ENCODE measurements at places on chromosomes 13 and 19. TPM values are rescaled to one million over a fixed set of nuclear protein-coding genes. Genes with fewer than 3 reads are reported as not detected.

The SCEL gene
- total RNA-seq, result 109 TPM

The EDDM13 gene
- 1.1 TPM for total RNA-seq

The ZNF135 gene
- total RNA-seq, result 4.1 TPM

- H3K27ac ChIP-seq, result no peak overlapping the region
- H3K27me3 ChIP-seq, result no peaks in the 10 kb centered on the region
- no peaks in the 10 kb centered on the region for H3K4me1 ChIP-seq
- no peak for DNase-seq
Observed at GRCh38 chr13:18978447-18978846, 203.2 kb downstream of the TUBA3C start.

DNA sequence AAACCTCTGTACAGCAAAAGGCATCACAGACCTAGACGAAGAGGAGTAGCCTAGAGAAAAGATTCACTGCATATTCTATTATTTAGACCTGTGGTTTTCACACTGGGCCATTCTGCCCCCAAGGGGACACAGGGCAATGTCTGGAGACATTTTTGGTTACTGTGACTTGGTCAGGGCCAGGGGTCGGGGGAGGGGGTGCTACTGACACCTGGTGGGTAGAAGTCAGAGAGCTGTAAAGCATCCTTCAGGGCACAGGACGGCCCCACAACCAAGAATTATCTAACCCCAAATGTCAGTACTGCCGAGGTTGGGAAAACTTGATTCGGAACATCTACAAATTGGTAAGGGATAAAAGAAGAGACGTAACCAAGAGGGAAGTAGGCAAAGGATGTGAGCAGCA, 11.3 kb downstream of the ELAVL1 start:
- H3K27ac ChIP-seq, result peak overlapping the region; percentile 48
- no peak overlapping the region for H3K4me3 ChIP-seq
- H3K4me1 ChIP-seq, result peaks cover 6% of the 10 kb centered on the region
- DNase-seq, result no peak

DNA sequence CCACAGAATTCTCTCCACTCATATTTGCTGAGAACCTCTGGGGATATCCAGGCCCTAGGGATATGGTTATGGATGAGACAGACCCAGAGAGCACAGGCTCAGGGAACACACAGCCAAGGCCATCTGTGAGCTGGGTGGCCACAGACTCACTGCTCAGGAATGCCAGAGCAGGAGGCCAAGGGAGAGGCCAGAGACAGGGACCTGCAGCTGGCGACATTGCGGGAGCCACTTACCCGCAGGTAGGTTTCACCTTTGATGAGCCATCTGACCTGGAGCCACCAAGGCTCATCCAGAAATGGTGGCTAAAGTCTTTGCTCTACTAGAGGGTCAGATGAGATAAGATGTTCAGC, 29.4 kb downstream of the CCNE1 start:
- peaks cover 21% of the 10 kb centered on the region for H3K4me1 ChIP-seq
- peaks cover 4% of the 10 kb centered on the region for H3K27me3 ChIP-seq
- H3K27ac ChIP-seq, result no peak overlapping the region
- DNase-seq, result peak; percentile 40

DNA sequence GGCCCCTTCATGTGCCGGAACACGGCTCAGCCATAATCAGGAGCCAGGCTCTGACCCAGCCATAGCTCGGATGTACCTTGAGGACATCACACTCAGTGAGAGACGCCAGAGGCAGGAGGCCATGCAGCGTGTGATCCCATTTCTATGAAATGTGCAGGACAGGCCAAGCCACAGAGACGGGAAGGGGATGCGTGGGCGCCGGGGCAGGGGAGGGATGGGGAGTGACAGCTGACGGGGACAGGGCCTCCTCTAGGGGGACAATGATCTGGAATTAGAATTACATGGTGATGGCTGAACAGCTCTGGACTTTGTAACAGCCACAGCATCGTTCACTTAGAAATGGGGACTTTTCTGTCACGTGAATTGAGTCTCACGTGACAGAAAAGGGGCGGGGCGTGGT, 34.9 kb downstream of the SBNO2 start:
- DNase-seq, result no peak
- H3K27me3 ChIP-seq, result no peaks in the 10 kb centered on the region
- no peak overlapping the region for H3K4me3 ChIP-seq
- H3K27ac ChIP-seq, result no peak overlapping the region
- peaks cover 6% of the 10 kb centered on the region for H3K4me1 ChIP-seq

- H3K36me3 ChIP-seq, result no peaks in the 10 kb centered on the region
- H3K27me3 ChIP-seq, result no peaks in the 10 kb centered on the region
Observed at GRCh38 chr13:36713887-36714286, 40.1 kb downstream of the SERTM1 start.

GRCh38 chr13:111548805-111549204, 228.4 kb downstream of the TEX29 start:
- H3K27me3 ChIP-seq, result no peaks in the 10 kb centered on the region
- no peaks in the 10 kb centered on the region for H3K4me1 ChIP-seq
- no peaks in the 10 kb centered on the region for H3K36me3 ChIP-seq
- H3K27ac ChIP-seq, result no peak overlapping the region

DNA sequence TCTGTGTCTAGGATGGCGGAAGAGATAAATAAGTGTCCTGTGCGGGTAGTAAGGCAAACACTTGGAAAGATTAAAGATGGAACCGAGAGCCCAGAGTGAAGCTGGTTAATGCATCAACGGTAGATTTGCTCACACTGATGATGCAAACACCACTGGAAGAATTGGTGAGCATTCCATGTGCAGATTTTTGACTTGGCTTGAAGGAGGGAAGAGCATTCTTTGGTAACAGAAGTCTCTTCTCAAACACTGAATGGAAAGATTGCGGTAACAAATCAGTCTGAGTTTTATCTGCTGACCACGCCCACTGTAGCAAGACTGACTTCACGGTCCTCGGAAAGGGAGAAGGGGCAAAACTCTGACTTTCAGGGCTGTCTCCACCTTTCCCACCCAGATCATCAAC, 112.5 kb downstream of the COL4A1 start:
- no peaks in the 10 kb centered on the region for H3K27me3 ChIP-seq
- no peaks in the 10 kb centered on the region for H3K4me1 ChIP-seq
- H3K4me3 ChIP-seq, result no peak overlapping the region
- H3K36me3 ChIP-seq, result peaks cover 60% of the 10 kb centered on the region
- DNase-seq, result no peak

- H3K27me3 ChIP-seq, result no peaks in the 10 kb centered on the region
- no peak overlapping the region for H3K4me3 ChIP-seq
- DNase-seq, result no peak
- H3K27ac ChIP-seq, result peak overlapping the region; percentile 31
Observed at GRCh38 chr13:110225609-110226574, 81.1 kb downstream of the COL4A1 start.

DNA sequence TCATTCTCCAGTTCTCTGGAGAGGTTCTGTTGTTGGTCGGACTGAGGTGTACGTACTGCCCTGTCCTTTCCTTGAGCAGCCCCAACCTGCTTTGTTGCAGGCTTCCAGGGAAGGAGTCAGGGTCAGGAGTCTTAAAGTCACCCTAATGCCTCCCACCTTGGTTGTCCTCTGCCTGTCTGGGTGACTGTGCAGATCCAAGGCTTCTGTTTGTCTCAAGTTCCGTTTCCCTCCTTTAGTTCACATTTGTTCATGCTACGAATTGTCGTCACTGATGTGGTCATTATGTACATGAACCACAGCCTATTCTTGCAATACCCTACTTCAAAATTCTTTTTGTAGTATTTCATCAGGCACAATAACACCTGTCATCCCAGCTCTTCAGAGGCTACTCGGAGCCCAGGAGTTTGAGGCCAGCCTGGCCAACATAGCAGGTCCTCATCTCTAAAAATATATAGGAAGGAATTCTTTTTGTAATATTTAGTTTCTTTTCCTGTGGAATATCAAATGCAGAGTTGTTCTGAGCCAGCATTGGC, 7.4 kb downstream of the ZNF586 start:
- H3K27ac ChIP-seq, result no peak overlapping the region
- H3K36me3 ChIP-seq, result peaks cover 34% of the 10 kb centered on the region
- no peaks in the 10 kb centered on the region for H3K4me1 ChIP-seq
- no peak for DNase-seq
- H3K4me3 ChIP-seq, result no peak overlapping the region

GRCh38 chr19:1582201-1582600, 10.5 kb downstream of the MBD3 start:
- no peaks in the 10 kb centered on the region for H3K4me1 ChIP-seq
- DNase-seq, result no peak
- peaks cover 66% of the 10 kb centered on the region for H3K36me3 ChIP-seq
- no peak overlapping the region for H3K4me3 ChIP-seq

DNA sequence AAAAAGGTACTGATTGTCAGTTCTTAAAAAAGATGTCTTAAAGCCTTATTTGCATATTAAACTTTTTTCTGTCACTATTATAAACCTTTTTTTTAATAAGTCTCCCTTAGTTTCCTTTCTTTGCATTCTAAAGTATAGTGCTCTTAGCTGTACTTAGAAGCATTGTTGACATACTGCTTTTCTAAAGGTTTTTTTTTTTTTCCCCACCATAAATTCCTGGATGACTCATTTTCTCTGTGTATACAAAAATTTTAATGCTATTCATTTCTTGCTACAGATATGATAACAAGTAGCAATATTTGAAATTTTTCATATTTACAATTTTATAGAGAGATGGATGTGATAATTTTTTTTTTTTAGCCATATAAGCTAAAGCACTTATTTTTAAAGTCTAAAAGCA, 43.5 kb downstream of the METTL21C start:
- H3K4me1 ChIP-seq, result no peaks in the 10 kb centered on the region
- H3K27ac ChIP-seq, result no peak overlapping the region
- DNase-seq, result no peak
- H3K4me3 ChIP-seq, result no peak overlapping the region
- H3K27me3 ChIP-seq, result no peaks in the 10 kb centered on the region
- peaks cover 95% of the 10 kb centered on the region for H3K36me3 ChIP-seq

DNA sequence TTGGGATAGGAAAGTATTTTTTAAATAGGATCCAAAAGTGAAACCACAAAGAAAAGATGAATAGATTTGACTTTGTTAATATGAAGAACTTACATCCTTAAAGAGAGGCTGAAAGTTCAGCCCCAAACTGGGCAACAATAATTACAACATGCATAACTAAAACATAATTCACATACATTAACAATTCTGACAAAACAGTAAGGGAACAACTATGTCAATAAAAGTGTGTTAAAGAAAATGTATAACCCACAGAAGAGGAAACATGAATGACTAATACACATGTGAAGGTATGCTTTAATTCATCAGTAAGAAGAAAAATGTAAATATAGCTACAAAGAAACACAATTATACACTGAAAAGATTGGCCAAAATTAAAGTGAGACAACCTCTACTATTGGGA, 1597.6 kb upstream of the MIR17HG start:
- H3K27me3 ChIP-seq, result no peaks in the 10 kb centered on the region
- no peaks in the 10 kb centered on the region for H3K36me3 ChIP-seq
- H3K27ac ChIP-seq, result no peak overlapping the region
- no peaks in the 10 kb centered on the region for H3K4me1 ChIP-seq
